ENCODE measurements at places on chromosomes 5 and 9.
A peak's percentile ranks its signal among the peaks of the same experiment; 100 is the strongest.

- H3K4me3 ChIP-seq, result peak overlapping the region; percentile 76
- DNase-seq, result no peak
- H3K27ac ChIP-seq, result no peak overlapping the region
- peaks cover 5% of the 10 kb centered on the region for H3K4me1 ChIP-seq
Measured at GRCh38 chr5:69493396-69494133, 975 bp downstream of the OCLN start.

GRCh38 chr9:83920469-83920926, 734 bp downstream of the KIF27 start:
- no peaks in the 10 kb centered on the region for H3K27me3 ChIP-seq
- H3K4me3 ChIP-seq, result peak overlapping the region; percentile 55
- H3K4me1 ChIP-seq, result no peaks in the 10 kb centered on the region
- no peaks in the 10 kb centered on the region for H3K36me3 ChIP-seq
- peak; percentile 5 for DNase-seq

GRCh38 chr9:79588488-79589223, 16.9 kb downstream of the TLE4 start:
- H3K4me1 ChIP-seq, result no peaks in the 10 kb centered on the region
- DNase-seq, result no peak
- H3K4me3 ChIP-seq, result no peak overlapping the region
- H3K27ac ChIP-seq, result no peak overlapping the region

DNA sequence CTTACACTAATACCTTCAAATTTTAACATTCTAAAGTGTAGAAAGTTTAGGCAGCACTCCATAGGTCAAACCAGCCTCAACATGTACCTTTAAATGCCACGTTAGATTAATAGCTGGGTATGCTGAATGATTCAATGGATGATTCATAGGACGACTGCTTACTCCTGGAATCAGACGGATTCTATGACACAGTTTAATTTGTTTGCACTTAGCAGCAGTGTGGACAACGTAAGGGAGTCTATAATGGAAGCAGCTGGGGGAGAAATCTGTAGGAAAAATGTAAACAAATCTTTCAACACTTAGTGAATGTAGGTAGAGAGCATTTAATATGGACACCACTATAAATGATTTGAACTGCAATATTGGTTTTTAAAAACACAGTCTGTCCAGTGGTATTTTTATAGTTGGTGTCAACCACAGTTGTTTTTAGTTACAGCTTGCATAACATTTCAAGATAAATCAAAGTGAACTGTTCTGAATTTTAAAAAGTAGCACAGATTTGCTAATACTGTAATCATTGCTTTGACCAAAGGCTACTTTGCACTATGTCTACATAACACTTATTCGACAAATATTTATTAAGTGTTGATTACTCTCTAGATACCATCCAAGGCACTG, 701.5 kb upstream of the MEF2C start:
- no peak overlapping the region for H3K4me3 ChIP-seq
- no peaks in the 10 kb centered on the region for H3K36me3 ChIP-seq
- H3K4me1 ChIP-seq, result peaks cover 3% of the 10 kb centered on the region
- DNase-seq, result no peak

DNA sequence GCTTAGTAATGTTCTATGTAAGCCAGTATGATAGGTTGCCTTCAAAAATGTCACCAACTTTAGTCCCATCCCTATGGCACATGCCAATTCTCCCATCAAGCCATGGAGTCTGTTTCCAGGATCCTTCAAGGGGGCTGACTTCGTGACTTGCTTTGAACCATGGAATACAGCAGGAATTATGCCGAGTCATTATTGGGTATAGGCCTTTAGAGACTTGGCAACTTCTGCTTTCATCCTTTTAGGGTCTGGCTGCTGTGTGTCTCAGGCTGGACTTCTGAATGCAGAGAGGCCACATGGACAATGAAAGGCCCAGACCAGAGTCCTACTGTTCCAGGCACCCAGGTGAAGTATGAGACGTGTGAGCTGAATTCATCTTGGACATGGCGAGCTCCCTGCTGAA, 109.8 kb downstream of the DENND1A start:
- H3K27me3 ChIP-seq, result no peaks in the 10 kb centered on the region
- no peak overlapping the region for H3K4me3 ChIP-seq
- H3K4me1 ChIP-seq, result peaks cover 2% of the 10 kb centered on the region
- DNase-seq, result no peak

DNA sequence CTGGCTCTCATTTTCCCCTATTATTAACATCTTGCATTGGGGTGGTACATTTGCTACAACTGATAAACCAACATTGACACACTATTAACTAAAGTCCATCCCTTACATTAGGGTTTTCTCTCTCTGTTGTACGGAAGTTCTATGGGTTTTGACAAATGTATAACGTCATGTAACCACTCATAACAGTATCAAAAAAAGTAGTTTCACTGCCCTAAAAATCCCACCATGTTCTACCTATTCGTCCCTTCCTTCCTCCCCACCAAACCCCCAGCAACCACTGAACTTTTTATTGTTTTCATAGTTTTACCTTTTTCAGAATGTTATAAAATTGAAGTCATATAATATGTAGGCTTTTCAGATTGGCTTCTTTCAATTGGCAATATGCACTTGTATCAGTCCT, 40.1 kb downstream of the MLLT3 start:
- no peaks in the 10 kb centered on the region for H3K4me1 ChIP-seq
- no peak overlapping the region for H3K4me3 ChIP-seq
- H3K27me3 ChIP-seq, result no peaks in the 10 kb centered on the region
- H3K36me3 ChIP-seq, result no peaks in the 10 kb centered on the region
- no peak overlapping the region for H3K27ac ChIP-seq
- no peak for DNase-seq

GRCh38 chr5:114977979-114978573, 191.6 kb downstream of the TRIM36 start:
- no peaks in the 10 kb centered on the region for H3K27me3 ChIP-seq
- no peak overlapping the region for H3K4me3 ChIP-seq
- no peaks in the 10 kb centered on the region for H3K4me1 ChIP-seq
- H3K36me3 ChIP-seq, result no peaks in the 10 kb centered on the region
- no peak overlapping the region for H3K27ac ChIP-seq

Data from iPS DF 6.9 (cell line).